ENCODE measurements at places on chromosomes 3 and 15.

- DNase-seq, result no peak
These were observed 96.8 kb downstream of the PLCH1 start for GRCh38 chr3:155648013-155648591.

GRCh38 chr3:128616516-128617269 lies 33.9 kb downstream of the RPN1 start:
- DNase-seq, result no peak

DNA sequence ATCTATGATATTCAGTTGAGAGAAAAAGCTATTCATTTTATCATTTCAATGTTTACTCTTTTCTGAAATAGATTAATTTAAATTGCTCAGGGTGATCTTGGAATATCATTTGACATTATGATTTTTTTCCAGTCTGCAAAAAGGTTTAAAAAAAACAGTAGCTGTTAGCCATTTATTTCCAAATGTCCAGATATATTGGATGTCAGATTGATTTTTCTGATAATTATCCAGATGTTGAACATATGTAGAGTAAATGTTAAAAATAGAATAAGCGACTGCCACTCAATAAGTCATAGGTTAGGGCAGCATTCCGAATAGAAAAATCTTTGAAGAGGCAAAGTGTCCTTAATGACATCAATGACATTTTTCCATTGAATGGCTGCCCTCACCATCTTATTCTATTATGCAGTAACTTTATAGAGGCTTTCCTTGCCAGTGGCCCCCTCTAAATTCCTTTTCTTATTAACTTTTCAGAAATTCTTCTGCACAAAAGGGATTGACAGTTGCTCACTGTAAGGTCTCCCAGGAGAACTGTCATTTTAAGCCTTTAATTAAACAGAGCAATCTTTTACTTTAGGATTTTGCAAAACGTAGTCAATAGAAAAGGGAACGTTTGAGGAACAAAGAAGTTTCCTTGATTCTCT lies 316.5 kb downstream of the GBE1 start:
- DNase-seq, result no peak

DNA sequence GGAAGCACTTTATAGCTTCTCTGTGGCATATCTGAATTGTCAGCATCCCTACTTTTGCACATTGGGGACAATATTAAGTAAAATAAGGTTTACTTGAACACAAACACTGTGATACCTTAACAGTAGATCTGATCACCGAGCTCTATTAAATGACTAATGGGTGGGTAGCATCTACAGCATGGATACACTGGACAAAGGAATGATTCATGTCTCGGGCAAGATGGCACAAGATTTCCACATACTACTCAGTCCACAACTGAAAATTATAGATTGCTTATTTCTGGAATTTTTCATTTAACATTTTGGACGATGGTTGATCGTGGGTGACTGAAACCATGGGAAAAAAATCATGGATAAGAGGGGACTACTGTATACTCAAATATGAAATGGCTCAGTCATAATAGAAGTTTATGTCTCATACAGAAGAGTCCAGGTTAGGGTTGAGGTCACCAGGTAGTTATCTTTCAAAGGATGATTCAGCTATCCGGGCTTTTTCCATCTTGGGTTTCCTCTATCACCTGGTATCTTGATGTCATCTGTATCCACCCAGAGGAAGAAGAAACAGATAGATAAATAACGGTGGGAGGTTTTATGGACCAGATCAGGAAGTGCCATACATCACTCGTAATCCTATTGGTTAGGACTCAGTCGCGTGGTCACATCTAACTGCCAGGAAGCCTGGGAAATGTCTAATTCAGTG lies 320.0 kb upstream of the RARB start:
- no peak for DNase-seq

DNA sequence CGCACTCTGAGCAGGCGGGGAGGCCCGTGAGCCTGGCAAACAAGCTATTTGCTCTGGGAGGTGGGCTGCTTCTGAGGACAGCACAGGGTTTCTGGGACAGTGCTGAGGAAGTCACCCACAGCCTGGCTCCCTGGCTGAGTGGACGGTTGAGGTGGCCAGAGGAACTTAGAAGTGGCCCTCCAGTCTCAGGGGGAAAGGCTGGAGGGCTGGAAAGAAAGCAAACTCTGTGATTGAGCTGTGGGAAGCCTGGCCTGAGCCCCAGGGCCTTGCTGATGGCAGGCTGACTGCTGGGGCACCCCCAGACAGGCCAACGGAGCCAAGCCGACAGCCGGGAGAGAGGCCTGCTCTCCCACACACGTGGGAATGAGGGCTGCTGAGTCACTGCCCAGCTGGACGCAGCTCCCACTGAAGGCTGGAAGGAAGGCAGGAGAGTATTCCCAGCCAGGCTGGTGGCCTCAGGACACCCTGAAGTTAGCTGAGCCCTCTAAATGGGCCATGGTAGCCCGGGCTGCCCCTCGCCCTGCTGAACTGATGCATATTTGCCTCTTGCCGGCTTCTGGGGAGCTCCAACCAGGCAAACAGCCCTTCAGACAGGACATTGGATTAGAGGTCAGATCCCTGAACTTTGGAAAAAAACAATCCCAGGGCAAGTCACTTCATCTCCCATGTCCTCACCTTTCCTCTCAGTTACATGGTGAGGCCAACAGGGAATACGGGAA lies 98.0 kb upstream of the TLE3 start:
- peak; percentile 44 for DNase-seq

DNA sequence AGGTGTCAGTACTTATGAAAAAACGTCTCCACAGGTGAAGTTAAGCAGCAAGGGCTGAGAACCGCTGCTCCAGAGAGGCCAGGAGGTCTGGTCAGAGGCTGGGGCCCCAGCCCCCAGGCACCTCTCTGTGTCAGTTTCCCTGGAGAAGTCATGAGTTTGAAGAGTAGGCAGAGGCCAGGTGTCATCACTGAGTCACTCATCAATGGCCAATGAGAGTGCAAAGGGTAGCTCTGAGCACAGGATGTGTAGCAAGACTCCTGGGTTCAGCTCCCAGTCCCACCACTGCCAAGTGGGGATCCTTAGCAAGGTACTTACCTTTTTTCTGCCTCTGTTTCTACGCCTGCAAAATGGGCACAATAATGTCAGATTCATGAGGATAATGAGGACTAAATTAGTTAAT lies 47.9 kb downstream of the CORO2B start:
- DNase-seq, result no peak

DNA sequence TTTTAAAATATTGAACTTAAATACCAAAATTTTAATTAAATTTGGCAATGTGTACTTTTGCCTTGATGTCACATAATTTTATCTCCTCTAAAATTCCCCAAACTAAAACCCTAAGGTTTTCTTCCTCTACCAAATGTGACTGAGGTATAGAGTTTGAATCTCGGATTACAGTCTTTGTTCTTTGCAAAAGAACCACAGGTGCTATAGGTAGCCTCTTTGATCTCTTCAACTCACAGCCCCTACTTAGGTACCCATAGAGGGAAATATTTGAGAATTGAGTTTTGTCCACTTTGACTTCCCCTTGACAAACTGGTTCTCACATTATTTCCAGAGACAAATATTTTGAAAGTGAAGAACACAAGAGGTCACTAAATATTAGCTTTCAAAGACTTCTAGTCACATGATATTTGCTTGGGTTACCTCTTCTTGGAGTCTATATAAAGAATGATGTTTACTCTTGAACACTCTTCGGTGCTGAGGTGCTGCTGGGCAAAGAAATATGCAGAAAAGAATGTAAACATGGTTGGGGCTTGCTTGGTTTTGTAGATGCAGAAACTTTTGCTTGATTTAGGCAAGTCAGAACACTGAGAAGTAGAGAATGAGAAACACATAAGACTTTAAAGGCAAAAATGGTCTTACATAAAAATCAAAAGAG lies 120.8 kb upstream of the MCTP2 start:
- no peak for DNase-seq

- DNase-seq, result no peak
These were observed 16.7 kb downstream of the PLA2G4D start for GRCh38 chr15:42077689-42078088.

DNA sequence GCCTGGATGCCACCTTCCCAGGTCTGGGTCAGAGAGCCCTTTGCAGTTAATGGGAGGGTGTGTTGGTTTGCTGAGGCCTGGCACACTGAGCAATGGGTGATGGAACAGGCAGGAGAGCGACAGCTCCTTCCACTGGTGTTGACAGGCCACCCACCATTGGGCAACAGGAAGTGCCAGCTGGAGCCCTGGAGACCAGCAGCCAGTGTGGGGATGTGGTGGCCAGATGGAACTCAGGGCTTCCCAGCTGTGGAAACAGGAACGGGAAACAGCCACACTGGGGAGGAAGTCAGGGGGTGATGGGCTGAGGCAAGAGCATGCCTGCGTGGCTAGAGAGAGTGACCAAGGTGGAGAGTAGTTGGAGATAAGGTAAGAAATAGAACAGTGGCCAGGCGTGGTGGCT lies 9.3 kb downstream of the PSTPIP1 start:
- DNase-seq, result no peak

- no peak for DNase-seq
These were observed 93.8 kb downstream of the LRIG1 start for GRCh38 chr3:66406831-66407610.

GRCh38 chr15:70234256-70234905 lies 136.7 kb upstream of the TLE3 start:
- peak; percentile 60 for DNase-seq

- DNase-seq, result no peak
These were observed 53.5 kb downstream of the ZBTB38 start for GRCh38 chr3:141421639-141422319.

GRCh38 chr3:135565546-135565945 lies 400.0 kb upstream of the PPP2R3A start:
- DNase-seq, result no peak

DNA sequence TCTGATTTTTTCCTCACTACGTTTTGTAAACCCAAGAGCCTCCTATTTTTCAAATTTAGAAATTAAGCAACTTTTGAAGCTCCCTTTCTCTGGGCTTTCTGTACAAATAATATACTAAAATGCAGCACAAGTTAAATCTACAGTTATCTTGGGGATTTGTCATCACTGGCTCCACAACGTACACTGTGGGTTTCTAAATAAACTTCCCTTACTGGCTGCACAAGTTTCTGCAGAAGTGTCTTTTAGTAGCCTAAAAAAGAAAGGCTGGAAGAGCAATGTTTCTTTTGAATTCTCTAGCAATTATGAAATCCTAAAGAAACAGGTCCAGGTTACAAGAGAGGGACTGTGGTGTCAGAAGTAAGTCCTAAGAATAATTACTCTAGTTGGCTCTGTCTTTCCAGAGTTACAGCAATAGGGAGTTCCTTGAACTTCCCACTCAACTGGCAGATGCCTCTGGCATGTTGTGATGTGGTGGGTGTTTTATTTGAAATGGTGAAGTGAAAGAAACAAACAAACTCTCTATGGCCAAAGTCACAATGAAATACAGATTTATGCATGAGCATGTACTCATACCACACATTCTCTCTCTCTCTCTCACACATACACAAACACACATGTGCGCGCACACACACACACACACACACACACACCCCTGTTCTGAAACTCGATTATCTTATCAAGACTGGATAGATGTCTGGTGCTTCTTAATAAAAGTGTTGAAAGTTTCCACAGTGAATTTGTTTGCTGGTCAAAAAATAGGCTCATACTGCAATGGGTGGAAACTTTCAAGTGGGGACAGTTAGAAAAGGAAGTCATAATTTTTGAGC lies 198.2 kb downstream of the SSR3 start:
- DNase-seq, result no peak

DNA sequence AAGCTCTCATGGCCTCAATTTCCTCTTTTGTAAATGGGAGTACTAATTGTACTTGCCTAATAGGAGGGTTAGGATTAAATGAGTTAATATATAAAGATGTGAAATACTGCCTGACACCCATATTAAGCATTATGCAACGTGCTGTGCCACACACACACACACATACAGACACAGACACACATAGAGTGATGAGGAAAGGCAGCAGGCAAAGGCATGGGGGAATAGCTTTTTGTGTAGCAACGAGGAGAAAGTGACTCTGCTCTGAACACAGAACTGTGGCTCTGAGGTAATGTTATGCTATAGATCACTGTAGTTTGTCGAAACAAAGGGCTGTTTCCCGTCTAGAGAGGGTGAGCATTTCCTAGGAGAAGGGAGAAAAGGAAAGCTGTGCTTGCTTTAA lies 233.3 kb upstream of the SLCO3A1 start:
- no peak for DNase-seq

DNA sequence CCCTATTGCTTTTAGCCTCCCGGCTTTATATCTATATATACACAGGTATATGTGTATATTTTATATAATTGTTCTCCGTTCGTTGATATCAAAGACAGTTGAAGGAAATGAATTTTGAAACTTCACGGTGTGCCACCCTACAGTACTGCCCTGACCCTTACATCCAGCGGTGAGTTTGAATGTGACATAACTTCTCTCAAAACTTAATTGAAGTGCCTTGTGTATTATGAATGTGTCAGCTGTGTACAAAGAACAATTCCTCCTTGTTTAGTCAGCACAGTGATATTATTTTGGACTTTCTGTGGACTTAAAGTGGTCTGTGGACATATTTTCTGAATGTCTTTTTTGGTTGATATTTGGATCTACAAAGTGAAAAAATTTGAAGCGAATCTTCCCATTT lies 220 bp downstream of the TP63 start:
- DNase-seq, result no peak

DNA sequence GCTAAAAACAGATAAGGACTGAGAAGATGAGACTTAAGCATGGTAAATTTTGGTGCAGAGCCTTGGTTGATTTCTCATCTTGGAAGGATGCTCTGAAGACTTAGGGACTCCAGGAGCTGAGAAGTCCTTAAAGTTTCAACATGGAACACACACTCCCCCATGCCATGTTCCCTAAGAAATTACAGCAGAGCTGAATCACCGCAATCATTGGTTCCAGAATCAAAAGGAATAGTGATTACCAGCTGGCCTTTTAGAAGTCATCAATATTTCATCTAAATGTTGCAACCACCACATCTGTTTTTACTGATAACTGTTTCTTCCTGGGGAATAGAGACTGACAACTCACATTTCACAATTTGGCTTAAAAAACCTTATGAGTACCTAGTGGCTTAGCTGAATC lies 229.3 kb downstream of the MINAR1 start:
- DNase-seq, result no peak

- DNase-seq, result no peak
These were observed 92.0 kb downstream of the TMEM108 start for GRCh38 chr3:133130168-133130567.

GRCh38 chr3:169659820-169660674 lies 3.5 kb downstream of the MECOM start:
- no peak for DNase-seq

DNA sequence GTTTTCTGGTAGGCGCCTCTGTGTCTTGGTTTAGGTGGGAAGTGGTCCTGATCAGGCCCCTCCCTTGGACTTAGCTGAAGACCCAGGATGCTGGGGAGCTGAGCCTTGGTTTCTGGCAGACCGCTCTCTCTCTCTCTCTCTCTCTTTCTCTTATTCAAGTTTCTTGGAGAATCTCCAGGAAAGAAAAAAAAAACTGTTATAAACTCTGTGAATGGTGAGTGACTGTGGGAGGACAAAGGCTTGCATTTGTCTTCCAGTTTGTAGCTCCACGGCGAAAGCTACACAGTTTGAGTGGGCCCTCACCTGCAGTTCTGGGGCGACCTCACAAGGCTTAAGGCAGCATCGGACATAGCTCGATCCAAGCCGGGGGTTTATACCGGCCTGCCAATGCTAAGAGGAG lies 7.5 kb downstream of the DET1 start:
- DNase-seq, result no peak
